Spinal cord (tissue), 10 donors: ENCODE measurements at places on chromosomes 6 and 20. TPM values are rescaled to one million over a fixed set of nuclear protein-coding genes. Genes with fewer than 3 reads are reported as not detected.

DNA sequence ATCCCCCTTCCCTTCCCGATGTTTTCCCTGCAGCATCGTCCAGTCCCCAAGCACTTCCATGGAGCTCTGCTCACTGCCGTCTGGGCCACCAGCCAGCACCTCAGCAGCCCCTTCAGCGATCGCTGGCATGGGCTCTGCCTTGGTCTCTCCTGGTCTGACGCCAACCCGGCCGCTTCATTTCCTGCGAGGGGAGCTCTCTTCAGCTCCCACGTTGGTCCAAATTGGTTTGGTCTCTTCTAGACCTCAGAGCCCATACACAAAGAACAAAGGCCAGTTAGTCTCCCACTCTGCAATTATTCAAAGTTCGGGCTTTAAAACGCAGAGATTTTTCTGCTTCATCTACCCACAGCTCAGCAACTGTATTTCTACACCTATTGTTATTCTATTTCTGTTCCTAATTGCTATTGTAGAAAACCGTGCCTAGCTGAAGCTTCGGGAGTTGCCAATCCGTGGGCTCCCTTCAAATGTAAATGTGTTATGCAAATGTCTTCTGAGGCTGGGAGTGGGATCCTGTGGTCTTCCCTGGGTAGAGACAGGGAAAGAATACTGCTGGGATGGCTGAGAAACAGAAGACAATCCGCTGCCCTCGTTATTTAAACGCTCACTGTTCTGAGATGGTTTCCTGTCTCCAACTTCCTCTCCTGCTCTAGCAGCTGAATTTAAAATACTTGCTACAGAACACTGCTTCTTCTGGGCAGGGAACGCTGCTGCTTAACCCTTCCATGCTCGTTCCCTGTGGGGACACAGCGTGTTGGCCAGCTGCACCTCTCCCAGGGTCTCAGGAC lies 154.2 kb upstream of the QKI start:
- H3K36me3 ChIP-seq = no peaks in the 10 kb centered on the region
- peaks cover 47% of the 10 kb centered on the region for H3K4me1 ChIP-seq
- peak overlapping the region; percentile 91 for H3K27ac ChIP-seq

DNA sequence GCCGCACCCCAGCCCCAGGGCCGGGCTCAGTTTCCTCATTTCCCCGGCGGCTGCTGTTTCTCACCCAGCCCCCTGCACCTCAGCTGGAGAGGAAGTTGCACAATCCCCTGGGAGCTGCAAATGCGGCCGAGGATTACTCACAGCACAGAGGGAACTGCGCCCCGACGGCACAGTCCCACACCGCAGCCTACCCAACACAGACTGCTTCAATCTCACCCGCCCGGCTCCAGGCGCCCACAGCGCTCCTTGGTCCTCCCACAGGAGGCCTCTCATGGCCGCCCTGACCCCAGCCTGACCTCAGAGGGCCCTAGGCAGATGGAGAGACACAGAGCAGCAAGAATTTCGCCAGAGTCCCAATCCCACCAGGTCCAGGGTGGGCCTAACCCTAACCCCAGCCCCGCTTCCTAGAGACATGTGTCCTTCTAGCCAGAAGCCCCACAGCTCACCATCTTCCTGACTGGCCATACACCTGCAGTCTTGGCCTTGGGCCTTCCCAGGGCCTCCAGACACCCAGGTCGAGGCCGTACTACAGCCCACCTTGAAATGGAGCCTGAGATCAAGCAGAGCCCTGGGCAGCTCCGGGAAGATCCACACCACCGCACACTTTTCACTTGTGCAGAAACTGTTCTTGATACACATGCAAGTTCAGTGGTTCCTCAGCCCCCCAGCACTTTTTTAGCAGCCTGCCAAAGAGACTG lies 11.7 kb downstream of the TFEB start:
- no peak for DNase-seq
- no peaks in the 10 kb centered on the region for H3K27me3 ChIP-seq
- no peak overlapping the region for H3K4me3 ChIP-seq
- peak overlapping the region; percentile 25 for H3K27ac ChIP-seq

DNA sequence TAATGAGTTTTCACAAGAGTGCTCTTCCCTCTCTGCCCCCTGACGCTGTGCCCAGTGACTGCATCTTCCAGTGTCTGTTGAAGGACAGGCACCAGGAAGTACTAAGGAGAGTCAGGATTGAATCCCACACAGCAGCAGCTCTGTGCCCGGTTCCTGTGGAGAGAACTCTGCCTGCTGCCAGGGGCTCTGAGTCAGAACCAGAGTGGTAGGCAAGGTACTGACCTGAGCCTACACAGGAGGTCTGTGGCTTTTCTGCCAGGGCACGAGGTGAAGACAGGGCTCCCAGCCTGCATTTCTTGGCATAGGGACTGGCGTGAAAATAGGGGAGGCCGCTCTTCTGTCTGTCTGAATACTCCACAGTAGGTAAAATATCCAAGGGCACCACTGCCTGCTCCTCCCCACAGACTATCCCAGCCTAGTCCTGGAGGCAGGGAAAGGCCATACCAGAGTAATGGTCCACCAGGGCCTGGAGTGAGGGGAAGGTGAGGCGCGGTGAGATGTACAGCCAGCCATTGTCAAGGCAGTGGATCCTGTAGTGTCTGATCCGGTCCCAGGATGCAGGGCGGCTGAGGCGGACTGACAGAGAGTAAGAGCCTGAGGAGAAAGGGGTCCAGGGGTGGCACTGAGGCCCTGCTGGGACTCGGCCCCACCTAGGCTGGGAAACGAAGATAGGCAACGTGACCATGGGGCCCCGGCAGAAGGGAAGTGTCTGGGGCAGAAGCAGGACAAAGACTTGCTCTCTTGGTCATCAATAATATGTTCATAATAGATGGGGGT lies 9.4 kb downstream of the RAB5IF start:
- H3K27me3 ChIP-seq = no peaks in the 10 kb centered on the region
- H3K4me3 ChIP-seq = no peak overlapping the region

GRCh38 chr20:23257848-23258746 lies 92.5 kb upstream of the NXT1 start:
- peaks cover 19% of the 10 kb centered on the region for H3K4me1 ChIP-seq
- H3K27ac ChIP-seq = no peak overlapping the region
- H3K36me3 ChIP-seq = no peaks in the 10 kb centered on the region
- peak; percentile 23 for DNase-seq
- no peaks in the 10 kb centered on the region for H3K27me3 ChIP-seq
- H3K4me3 ChIP-seq = no peak overlapping the region

- H3K27me3 ChIP-seq = no peaks in the 10 kb centered on the region
- no peak overlapping the region for H3K4me3 ChIP-seq
- no peak overlapping the region for H3K27ac ChIP-seq
- no peak for DNase-seq
- no peaks in the 10 kb centered on the region for H3K4me1 ChIP-seq
Measured at GRCh38 chr6:91566467-91566866, 979.6 kb upstream of the MAP3K7 start.

- no peaks in the 10 kb centered on the region for H3K36me3 ChIP-seq
- no peaks in the 10 kb centered on the region for H3K27me3 ChIP-seq
- no peak overlapping the region for H3K4me3 ChIP-seq
- no peaks in the 10 kb centered on the region for H3K4me1 ChIP-seq
- H3K27ac ChIP-seq = no peak overlapping the region
Measured at GRCh38 chr6:24891004-24891403, 44.8 kb downstream of the RIPOR2 start.

DNA sequence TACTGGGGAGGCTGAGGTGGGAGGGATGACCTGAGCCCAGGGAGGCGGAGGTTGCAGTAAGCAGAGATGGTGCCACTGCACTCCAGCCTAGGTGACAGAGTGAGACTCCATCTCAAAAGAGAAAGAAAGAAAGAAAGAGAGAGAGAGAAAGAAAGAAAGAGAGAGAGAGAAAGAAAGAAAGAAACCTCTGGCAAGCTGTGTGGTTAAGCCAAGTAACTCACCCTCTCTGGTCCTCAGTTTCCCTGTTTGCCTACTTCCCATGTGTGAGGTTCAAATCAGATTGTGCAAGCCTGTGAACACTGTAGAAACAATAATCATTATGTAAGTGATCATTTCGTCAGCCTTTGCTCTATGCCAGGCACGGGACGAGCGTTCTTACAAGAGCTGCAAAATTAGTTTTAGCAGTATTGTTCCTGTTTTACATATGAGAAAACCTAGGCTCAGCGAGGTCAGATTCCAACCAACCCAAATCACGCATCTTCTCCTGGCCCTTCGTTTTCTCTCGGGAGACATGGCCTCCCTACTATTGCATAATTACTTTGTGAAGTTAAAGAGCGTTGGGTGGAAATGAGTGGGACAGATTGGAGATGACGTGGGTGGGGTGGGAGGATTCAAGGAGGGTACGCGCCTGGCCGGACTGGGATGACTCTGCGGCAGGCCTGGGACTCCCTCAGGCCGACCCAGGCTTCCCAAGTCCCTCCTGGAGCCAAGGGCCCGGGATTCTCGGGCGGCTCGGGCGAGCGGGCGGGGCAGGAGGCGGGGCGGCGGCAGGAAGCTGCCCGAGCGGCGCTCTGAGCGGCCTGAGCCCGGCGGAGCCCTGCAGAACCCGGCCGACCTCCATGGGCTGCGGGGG lies at the start of gene SNX21:
Gene SNX21 (plus strand): TSS at position 770 of the 853 bp plus-strand sequence. CDS start 121 bp downstream, outside the sequence.
- peak within 1 kb of the TSS; percentile 91 for H3K27ac ChIP-seq
- no peak for DNase-seq
- H3K4me3 ChIP-seq = peak within 1 kb of the TSS; percentile 78
- H3K27me3 ChIP-seq = no peaks in the 10 kb centered on the region

DNA sequence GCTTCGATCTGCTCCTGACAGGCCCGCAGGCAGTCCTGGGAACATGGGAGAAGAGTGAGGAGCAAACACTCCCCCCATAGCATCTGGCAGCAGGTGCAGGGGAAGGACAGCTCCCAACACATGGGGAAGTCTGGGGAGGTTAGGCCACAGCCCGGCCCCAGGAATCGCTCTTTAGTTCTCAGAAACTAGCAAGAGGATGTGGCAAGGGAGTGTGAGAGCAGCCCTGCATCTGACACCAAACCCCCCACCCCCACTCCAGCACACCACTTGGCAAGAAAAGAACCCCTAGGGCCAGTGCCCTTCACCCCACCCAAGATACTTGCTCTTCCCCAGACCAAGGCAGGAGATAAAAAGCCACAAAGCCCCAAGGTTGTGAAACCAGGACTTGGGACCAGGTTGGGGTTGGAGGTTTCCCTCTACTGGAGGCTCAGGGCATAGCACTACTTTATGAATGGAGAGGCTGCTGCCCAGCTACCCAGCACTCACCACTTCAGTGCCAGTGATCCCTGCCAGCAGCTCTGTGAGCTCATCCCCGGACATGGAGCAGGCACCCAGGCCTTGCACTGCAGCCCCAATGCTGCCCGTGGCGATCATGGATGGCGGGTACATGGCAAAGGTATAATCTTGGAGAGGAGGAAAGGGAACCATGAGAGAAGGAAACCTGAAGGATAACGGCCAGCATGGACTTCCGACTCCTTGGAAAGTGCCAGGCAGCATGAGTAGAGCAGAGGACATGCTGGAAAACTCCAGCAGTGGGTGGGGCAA lies 5.4 kb downstream of the CCND3 start:
- H3K4me3 ChIP-seq = no peak overlapping the region
- peak; percentile 41 for DNase-seq
- H3K27me3 ChIP-seq = no peaks in the 10 kb centered on the region
- H3K27ac ChIP-seq = no peak overlapping the region

The TMEM30A gene
- 83.5 TPM for total RNA-seq

The FAM209A gene
- not detected for total RNA-seq

The C6orf15 gene
- total RNA-seq = not detected
